ENCODE measurements at places on chromosomes 2 and 18. TPM values are rescaled to one million over a fixed set of nuclear protein-coding genes. Genes with fewer than 3 reads are reported as not detected.

GPR55 gene
- not detected for total RNA-seq

RASGRP3 gene
- 49.4 TPM for total RNA-seq

SNRNP200 gene
- total RNA-seq = 62.2 TPM

XIRP2 gene
- total RNA-seq = 537 TPM

CABLES1 gene
- total RNA-seq = 1.5 TPM

All from cardiac septum (tissue), 1 donor.